ENCODE measurements at places on chromosomes 4 and X.

GRCh38 chrX:100931925-100932285 lies 3.2 kb upstream of the XKRX start:
- DNase-seq, result no peak

DNA sequence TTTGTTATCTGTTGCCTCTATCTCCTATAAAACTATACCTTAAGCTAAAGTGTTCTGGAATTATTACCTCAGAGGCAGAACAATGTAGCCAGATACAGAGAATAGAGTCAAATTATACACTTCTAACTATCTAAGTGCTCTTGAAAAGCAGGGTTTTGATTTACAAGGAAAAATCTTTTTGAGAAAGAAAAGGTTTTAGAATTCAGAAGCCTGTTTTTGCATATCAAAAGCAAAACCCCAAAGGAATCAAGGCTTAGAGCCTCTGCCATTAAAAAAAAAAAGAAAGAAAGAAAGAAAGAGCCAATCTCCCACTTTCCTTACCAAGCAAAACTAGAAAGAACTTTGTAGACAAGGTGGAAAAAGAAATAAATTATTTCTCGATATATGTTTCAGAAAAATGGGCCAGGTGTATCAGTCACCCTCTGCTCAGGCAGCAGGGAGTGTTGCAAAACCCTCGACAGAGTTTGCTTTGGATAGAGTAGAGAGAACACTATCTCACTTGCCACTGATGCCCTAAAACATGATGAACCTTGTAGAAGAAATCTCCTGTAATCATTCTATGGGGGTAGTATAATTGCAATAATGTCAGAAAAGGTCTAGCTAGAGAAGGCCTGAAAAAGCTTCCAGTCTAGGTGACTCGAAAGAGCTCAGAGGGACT lies 318.3 kb downstream of the PCDH10 start:
- DNase-seq, result no peak

DNA sequence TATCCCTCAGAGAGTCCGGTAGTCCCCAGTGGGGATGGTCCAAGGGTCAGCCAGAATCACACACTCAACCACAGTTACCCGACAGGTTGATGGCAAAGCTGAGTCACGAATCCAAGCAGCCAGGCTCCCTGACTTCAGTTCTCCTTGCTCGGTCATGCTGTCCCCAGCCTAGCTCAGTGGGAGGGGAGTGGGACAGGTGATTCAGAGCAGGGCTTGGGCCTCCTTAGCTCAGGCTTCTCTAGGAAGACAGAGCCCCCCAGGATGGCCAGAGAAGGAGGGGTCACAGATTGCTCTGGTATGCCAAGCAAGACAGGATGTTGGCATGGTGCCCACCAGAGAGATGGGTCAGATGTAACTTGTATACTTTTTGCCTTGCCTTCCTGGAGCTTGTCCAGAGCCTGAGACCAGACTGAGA lies 66.5 kb downstream of the EFNB1 start:
- peak; percentile 23 for DNase-seq

- no peak for DNase-seq
Observed at GRCh38 chr4:157888281-157888680, 284.5 kb downstream of the GASK1B start.

- DNase-seq, result no peak
Observed at GRCh38 chr4:41701983-41702382, 46.5 kb downstream of the PHOX2B start.

- peak; percentile 92 for DNase-seq
Observed at GRCh38 chrX:107565931-107566603, 62.2 kb upstream of the PRPS1 start.

DNA sequence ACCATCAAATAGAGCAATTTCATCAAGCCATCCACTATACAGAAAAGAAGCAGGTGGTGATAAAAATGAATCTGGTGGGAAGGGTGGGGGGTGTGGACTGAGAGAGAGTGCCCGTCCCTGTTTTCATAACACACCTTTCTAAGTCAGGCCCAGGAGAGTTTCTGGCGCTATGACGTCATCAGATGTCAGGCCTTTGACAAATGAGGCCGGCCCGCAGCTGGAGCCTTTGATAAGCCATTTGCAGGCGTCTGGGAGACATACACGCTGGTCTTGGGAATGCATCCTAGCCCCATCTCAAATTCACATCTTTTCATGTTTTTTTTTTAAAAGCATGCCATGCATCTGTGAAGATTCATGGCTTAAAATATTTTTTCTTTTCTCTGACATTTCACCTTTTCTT lies 404.5 kb downstream of the BCOR start:
- no peak for DNase-seq

DNA sequence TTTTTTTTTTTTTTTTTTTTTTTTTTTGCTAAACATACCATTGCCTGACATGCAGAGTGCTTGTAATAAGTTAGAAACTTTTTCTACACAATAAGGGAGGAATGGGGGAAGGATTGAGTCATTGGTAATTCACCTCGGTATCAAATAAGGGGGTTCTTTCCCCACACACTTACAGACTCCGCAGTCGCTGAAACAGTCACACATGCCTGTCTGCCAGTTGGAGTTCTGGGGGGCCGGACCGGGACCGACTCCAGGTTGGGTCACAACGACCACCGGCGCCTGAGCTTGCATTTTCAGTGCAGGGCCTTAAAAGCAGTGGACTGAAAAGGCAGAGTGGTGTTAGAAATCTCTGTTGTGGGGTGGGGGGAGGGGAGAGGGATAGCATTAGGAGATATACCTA lies 6.9 kb downstream of the PLAC8 start:
- no peak for DNase-seq

DNA sequence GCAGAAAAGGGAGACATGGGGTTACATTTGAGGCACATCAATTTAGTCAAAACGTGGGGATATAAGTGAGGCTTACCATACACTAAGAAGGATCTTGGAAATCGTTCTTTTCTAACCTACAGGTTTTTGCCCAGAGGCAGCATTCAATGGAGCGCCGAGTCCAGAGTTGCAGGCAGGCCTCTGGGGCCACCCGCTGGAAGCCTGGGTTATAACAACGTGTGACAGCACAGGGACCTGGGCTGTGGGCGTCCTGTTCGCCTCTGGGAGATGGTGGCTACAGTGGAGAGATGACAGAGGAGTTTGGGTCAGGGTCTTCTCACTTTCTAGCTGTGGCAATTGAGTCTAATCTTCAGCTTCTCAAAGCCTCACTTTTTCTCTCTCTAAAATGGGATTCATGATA lies 53.9 kb downstream of the ENPP6 start:
- no peak for DNase-seq

DNA sequence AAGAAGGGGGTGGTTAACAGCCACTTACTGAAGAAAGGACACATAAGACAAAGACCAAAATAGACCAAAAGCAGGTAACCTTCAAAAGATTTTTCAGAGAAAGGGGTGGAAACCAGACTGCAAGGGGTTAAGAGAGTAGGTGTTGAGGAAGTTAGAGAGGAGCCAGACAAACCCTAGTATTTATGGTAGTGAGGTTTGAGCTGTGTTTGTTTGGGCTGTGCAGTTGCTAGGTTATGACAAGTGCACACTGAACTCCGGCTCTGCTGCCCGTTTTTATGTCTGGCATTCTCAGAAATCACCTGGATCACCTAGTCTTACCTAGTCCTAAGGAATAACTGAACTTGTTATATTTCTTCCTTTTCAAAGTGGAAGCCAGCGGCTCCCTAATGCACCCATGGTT lies 22.9 kb upstream of the G3BP2 start:
- DNase-seq, result no peak

DNA sequence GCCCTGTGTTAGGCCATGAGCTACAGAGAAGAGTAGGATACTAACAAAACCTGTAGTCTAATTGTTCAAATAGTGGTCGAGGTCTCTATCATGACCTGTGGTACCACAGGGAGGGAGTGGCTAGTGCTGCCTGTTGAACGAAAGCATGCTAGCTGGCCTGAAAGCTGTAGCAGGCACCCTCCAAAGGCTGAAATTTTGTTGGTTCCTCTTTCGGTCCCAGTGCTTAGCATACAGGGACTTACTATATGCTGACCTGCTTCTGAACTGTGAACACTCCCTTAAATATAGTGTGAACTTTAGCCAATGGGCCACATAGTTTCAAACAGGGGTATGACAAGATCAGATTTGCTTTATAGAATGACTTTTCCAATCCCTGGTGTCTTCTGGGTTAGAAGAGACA lies 113.4 kb downstream of the PJA1 start:
- no peak for DNase-seq

DNA sequence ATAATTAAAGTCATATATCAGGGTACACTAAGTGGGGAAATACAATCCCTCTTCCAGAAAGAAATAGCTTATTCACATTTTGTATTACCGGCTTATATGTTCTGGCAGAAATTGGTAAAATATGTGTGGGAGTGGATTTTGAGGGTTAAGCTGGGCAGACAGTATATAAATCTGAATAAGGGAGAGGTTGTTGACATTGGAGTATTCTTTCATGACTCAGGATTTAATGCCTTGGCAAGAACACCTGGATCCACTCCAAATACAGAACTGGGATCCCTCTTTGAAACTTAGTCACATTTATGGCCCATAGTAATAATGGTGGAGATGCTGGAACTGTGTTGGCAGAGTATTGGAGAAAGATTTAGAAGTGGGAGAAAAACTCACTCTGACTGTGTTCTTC lies 54.3 kb upstream of the TET2 start:
- DNase-seq, result no peak

- DNase-seq, result no peak
Observed at GRCh38 chr4:113835005-113835404, 73.5 kb upstream of the CAMK2D start.
